ENCODE measurements at places on chromosomes 11 and 22.

GRCh38 chr11:127114035-127114434, 113.5 kb upstream of the KIRREL3 start:
- no peak for DNase-seq

DNA sequence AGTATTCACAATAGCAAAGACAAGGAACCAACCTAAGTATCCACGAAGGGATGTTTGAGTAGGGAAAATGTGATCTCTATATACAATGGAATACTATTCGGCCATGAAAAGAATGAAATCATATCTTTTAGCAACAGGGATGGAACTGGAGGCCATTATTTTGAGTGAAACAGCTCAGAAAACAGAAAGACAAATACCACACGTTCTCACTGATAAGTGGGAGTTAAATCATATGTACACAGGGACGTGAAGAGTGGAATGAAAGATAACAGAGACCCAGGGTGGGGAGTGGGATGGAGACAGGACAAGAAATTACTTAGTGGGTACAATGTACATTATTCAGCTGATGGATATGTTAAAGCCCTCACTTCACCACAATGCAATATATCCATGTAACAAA, 1012.7 kb downstream of the TBC1D22A start:
- no peak for DNase-seq

GRCh38 chr11:33652930-33653329, 47.7 kb downstream of the C11orf91 start:
- no peak for DNase-seq

DNA sequence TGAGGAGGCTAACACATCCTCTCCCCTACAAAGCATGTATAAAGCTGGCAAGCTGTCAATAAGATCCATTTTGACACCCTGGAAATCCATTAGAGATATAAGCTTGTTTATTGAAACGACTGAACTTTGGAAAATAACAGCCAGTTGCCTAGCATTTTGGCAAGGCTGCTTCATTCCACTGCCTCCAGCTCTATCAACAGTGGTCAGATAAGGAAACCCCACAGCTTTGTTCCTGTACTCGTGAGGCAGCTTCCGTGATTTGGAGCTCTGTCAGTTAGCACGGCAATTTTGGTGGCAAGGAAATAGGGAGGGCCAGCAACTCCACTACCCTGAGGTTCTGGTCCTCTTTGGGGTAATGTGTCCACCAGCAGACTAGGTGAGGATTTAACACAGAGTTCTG, 2.0 kb upstream of the OR51S1 start:
- DNase-seq: no peak
